ENCODE measurements at places on chromosomes 6 and 20.
A peak's percentile ranks its signal among the peaks of the same experiment; 100 is the strongest.

DNA sequence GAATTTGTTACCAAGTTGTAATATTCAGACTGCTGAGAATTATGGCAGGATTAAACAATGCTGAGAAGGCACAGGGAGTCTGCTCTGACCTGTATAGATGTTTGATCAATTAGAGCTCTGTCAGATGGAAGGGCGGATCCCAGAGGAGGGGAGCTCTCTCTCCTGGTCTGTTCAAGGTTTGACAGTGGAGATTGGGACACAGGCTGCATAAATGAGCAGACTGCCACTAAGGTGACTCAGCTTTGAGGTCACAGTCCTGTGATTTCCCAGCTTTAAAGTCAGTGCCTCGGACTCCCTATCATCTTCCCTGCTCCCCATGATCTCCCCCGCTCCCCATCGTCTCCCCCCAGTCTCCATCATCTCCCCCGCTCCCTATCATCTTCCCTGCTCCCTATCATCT lies 59.2 kb upstream of the SLC22A23 start:
- DNase-seq: no peak

- peak; percentile 48 for DNase-seq
Measured at GRCh38 chr20:58481481-58482021, 33.6 kb downstream of the APCDD1L start.

DNA sequence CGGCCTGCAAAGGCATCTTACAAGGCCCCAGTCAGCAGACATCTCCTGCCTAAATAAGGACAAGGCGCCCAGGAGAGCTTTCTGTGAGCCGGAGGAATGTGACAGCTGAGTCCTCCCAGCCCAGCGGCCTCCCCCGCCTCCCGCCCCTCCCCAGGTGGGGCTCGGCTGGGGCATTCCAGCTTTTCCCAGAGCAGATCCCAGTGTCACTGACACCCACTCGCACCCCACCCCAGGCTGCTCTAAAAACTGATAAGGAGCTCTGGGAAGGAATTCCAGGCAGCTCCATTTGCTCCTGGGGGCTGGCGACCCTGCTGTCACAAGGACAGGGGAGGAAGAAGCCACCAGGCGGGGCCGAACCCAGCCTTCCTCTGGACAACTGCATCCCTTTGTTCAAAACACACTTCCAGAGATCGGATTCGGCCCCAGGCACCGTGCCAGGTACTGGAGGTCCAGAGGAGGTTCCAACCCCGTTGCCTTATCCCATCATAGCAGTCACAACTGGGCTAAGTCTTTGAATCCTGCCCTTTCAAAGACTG lies 49.7 kb downstream of the JPH2 start:
- DNase-seq: no peak

DNA sequence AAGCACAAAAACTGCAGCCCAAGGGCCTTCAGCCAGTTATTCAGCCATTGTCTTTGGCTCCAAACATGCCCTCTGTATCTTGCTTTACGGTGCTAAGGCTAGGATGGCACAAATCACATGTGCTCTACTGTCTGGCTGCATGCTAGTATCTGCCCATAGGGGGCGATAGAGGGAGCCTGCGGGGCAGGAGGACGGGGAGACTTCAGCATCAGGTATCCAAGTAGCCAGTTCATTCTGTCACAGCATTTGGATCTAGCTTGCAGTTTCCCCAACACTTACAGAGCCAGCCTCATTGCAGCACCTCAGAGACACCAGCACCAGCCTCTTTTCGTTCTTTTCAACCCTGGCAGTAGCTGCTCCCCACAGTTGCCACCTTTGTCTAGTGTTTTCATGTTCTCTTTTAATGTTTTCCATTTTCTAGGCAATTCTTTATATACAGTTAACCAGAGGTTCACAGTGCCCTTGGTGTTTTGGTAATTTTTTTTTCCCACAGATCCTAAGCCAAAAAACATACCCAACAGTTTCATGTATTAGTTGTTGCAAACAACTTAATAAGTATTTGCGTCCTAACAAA lies 705.9 kb downstream of the PTPRT start:
- DNase-seq: no peak

DNA sequence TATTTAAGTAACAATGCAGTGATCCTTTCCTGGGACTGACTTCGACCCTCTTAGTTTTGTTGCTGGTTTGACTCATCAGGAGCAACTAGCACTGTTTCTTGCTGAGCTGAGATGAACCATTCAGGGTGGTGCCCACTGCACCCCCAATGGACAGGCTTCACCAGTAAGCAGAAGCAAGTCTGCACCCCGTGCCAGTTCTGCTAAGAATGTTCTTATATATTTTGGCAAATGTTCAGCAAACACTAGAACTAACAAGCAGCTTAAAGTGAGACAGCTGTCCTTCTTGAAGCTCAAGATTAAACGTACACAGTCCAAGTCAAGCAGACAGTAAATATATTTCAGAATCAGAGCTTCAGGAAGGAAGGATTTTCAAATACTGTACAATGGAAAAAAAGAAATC lies 561.3 kb upstream of the CDH4 start:
- no peak for DNase-seq

- DNase-seq: no peak
Measured at GRCh38 chr20:57435498-57436222, 44.5 kb downstream of the RBM38 start.

- DNase-seq: no peak
Measured at GRCh38 chr6:131955876-131956275, 4.7 kb upstream of the CCN2 start.

DNA sequence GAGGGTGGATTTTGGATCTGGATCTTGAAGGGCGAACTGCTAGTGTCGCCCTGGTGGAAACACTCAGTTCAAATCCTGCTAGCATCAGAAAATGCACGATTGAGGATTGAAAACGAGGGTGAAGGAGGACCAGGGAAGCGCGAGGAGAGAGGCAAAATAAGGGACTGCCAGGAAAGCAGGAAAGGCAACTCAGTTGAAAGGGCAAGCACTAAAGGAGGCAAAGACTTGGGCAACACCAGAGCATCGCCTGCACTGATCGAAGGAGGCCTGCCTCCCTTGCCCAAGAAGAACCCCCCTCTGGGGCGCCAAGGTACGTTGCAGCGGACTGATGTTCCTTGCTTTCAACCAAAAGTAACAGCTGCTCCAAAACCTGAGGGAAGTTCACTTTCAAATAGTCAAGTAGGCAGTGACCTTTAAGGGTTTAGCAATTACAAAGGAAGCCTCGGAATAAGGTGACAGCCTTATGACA lies 308 bp upstream of the COL21A1 start:
- no peak for DNase-seq

GRCh38 chr6:84061613-84062398 lies 28.2 kb downstream of the MRAP2 start:
- no peak for DNase-seq

DNA sequence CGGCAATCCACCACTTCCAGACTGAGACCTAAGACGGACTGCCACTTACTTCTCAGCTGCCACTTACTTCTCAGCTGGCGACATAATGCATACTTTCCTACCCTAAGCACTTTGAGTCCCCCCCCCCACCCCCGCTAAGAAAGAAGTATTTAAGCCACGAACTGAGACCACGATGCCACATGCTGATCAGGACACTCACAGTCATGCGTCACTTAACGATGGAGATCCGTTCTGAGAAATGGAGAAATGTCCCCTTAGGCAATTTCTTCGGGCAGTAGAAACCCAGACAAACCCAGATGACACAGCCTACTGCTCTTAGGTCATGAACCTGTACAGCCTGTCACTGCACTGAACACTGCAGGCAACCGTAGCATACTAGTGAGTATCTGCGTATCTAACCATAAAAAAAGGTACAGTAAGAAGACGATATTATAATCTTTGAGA lies 690 bp downstream of the IFNGR1 start:
- peak; percentile 21 for DNase-seq

DNA sequence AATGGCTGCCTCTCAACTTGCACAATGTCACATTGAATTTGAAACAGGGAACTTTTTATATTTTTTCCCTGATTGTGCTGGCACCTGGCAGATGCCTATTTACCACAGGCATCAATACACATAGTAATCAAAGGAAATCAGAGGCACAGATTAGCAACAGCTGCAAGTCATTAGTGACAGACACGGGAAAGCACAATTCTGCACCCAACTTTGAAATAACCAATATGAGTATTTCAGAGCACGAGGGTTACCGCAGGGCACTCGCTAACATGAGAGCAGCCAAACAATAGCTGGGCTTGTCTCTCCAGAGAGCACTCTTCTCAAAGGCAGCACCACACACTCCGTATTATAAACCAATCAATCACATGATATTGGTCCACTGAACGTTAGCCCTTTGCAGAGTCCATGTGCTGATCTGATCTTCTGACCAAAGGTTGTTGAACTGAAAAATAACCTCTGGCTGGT lies 149.5 kb downstream of the RNF144B start:
- no peak for DNase-seq

GRCh38 chr6:2179950-2180349 lies 65.5 kb downstream of the GMDS start:
- no peak for DNase-seq

- DNase-seq: no peak
Measured at GRCh38 chr20:63703976-63704748, 3.6 kb downstream of the ARFRP1 start.

GRCh38 chr6:79602859-79603258 lies 28.3 kb upstream of the SH3BGRL2 start:
- no peak for DNase-seq

DNA sequence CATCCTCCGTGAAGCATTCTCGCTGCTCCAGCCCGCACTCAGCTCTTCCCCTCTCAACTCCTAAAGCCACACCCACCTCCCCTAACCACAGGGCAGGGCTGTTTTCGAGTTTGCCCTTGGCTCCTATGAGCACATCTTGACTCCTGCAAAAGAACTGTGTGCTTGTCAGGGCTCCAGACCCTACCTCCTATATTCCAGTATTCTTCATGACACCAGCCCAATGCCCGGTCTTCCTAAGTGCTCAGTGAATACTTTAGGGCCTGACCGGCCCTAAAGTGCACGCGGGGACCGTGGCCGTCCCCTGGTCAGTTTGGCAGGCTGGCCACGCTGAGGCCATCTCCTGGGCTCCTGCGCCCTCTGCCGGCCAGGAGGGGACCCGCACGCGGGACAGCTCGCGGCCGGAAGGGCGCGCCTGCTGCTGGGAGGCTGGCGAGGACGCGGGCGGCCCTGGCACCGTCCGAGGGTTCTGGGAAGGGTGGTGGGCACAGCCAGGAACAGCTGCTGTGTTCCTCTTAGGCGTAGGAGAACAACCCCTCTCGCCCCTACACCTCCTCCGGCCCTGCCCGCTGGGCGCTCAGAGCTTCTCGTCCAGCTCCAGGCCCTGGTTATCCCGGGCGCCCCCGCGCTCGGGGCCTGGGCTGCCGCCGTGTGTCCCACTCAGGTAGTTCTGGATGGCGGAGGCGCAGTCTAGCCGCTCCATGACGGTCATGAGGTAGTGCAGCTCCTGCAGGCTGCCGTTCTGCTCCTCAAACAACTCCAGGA lies 11.0 kb downstream of the UNC5CL start:
- peak; percentile 69 for DNase-seq

GRCh38 chr20:952196-952795 lies 36.2 kb upstream of the ANGPT4 start:
- no peak for DNase-seq

- DNase-seq: no peak
Measured at GRCh38 chr6:141133346-141133745, 999.4 kb upstream of the GJE1 start.

DNA sequence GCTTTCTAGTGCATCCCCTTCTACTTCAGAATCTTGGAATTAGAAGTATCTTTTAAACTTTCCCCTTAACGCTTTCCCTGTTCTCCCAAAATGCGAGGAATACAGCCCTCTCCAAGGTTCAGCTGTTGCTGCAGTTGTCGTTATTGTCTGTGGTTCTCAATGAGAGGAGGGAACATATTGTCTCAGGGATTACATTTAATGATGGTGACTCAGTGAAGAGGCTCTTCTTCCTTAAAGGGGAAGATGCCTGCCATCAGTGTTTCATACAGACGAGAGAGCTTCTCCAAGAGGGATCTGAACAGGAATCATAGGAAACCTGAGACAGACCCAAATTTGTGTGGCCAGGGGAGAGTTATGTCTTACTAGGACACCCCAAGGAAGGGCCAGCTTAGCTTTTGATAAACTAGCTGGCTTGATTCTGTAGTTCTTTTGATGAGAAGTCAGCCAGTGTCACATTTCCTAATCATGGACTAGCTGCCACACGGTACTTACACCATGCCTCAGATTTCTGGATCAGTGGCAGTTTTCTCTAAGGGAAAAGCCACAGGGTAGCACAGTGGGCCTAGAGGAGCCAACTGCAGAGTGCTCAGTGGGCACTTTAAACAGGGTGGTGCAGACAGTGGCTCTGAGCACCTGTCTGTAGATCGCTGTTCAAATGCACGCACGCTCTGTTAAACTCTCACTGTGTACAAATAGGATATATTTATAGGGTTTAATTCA lies 59.7 kb upstream of the TMEM181 start:
- DNase-seq: no peak

- no peak for DNase-seq
Measured at GRCh38 chr6:89527634-89528033, 94.7 kb downstream of the ANKRD6 start.
